ENCODE measurements at places on chromosomes 2 and 18.
A peak's percentile ranks its signal among the peaks of the same experiment; 100 is the strongest.

- no peak for DNase-seq
These were observed 288.8 kb upstream of the CELF4 start for GRCh38 chr18:37854396-37854795.

DNA sequence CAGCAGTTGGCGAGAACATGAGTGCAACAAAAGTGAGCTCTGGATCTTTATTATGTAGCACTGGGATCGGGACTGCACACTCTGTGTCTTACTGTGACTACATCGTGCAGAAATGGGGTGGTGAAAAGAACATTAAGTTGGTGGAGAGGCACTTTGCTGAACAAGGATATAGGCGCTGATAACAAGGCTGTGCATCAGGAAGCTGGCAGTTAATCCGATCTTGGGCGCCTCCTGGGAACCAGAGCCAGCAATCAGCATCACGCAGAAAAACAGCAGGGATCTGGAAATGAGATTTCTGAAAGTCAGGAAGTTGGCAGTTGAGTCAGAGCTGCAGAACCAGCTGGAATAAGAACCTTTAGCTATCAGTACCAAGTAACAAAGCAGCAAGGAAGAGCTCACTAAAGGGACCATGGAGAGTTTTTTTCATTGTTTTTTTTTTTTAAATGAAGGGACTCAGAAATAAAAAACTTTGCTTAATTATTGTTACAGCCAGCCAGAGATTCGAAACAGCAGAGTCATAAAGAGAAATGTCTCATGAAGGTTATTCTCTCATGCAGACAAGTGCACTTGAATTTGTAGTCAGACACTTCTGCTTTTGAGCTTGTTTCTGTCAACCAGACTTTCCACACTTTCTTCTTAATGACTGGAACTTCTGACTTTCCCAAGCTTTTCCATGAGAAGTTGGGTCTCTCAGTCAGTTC, 22.8 kb upstream of the MYO3B start:
- DNase-seq, result no peak

DNA sequence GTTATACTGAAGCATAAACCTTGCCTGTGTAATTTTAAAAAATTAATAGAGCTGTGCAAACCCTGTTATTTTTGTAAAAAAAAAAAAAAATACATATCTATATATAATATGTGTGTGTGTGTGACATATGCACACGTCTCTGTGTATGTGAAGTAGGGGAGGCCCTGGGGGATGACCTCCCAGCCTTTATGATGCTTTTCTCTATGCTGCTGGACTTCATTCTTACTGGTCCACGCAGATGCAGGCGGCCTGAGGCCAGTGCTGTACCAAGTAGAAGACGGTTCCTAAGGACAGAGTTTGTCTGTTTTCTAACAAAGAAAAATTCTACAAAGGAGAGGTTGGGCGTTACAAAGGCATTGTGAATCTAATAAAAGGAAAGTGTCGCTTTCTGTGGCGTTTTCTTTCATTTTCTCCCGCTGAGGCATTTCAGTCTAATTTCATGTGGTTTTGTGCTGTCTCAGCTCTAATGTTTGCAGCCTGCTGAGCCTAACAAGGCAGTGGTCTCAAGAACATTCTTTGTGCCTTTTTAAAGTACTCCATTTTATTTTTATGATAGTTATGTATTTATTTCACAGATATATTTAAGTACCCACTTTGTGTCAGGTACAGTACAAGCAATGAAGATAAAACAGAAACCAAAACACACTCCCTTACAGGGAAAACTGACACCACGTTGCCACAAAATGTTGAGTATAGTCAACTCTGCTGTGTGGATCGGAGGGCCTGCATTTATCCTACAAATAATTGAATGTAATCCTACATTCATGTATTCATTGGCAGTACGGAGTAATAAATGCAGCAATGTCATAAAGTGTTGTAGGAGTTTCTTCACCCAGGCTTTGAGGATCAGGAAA, 118.0 kb downstream of the RAB3GAP1 start:
- DNase-seq, result no peak

- no peak for DNase-seq
These were observed 241.8 kb downstream of the TFCP2L1 start for GRCh38 chr2:121043061-121043826.

- no peak for DNase-seq
These were observed 23.2 kb upstream of the FAP start for GRCh38 chr2:162266460-162266760.

GRCh38 chr18:47032945-47033344, 2.5 kb downstream of the ELOA2 start:
- DNase-seq, result no peak

DNA sequence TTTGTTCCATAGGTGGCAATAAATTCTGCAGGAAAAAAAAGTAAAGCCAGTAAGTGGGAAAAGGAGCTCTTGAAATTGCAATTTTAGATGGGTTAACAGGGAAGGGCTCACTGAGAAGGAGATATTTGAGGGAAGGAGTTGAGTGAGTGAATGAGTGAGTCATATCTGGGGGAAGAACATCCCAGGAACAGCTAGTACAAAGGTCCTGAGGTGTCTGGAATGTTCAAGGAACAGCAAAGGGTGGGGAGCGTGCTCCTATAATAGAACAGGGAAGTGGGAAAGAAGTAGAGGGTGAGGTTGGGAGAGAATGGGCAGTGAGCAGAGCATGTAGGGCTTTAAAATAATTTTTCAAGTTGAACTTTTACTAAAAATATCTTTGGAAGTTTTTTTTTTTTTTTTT, 68.0 kb upstream of the PSME4 start:
- peak; percentile 61 for DNase-seq

DNA sequence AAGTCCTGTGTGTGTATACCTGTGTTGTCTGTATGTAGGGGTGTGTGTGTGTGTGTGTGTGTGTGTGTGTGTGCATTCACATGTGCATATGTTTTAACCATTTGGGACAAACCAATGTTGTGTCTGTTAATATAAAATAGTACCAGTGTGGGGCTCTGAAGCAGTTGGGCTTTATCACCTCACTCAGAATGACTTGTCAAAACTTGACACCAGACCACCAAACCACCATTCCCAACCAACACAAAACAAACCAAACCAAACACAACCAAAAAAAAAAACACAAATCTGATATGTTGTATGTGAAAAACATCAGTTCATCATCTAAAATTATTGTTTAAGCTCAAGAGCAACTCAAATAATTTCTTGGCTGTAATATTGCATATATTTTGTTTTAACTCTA, 42.1 kb downstream of the CALCRL start:
- no peak for DNase-seq

DNA sequence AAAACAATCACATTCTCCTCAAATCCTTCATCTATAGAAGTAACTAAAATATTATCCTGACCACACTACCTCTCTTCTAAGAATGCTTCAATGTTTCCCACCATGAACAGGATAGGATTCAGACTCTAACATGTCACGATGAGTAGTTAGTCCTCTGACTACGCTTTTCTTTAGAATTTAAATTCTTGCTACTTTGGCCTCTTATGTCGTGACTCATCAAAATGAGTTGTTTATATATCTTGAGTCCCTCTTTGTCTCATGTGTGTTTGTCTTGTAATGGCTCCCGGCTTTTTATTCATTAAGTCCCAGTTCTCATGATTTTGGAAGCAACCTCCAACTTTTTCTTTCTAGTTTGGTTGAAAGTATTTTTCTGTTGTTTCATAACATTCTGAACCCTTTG, 1289.2 kb downstream of the DSC3 start:
- DNase-seq, result peak; percentile 3

DNA sequence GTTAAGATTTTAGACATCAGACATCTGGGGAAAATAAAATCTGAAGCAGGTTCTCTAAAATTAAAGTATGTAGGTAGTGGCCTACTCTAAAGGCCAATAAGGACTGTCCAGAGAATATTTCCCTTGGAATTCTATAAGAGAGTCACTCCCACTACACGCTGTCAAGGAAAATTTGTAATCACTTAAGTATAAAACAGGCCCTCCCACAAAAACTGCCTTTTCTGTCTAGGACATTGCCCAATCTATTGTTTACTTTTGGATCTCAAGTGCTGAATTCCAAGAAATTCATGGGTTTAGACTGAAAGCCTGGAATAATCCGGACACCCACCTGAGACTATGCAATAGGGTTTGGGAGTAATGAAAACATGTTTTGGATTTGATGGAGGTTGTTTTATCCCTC, 1.7 kb upstream of the SRBD1 start:
- no peak for DNase-seq
